ENCODE measurements at places on chromosomes 16 and 17.

DNA sequence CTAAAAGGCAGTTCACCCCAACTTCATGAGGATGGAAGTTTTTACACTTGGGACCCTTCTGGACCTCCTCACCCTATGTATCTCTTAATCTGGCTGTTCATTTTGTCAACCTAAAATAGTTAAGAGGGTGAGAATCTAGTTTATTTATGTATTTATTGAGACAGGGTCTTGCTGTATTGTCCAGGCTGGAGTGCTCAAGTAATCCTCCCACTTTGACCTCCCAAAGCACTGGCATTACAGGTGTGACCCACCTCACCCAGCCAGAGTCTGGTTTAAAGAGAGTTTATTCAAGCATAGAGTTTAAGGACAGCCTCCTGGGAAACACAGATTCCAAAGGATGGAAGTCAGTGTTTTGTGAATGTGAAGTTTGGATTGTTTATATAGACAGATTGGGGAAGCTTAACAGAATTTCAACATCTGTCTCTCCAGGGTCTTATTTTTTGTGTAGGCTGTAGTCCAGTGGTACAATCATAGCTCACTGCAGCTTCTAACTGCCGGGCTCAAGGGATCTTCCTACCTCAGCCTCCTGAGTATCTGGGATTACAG is 8.0 kb upstream of the APPBP2 start:
- no peak for DNase-seq

DNA sequence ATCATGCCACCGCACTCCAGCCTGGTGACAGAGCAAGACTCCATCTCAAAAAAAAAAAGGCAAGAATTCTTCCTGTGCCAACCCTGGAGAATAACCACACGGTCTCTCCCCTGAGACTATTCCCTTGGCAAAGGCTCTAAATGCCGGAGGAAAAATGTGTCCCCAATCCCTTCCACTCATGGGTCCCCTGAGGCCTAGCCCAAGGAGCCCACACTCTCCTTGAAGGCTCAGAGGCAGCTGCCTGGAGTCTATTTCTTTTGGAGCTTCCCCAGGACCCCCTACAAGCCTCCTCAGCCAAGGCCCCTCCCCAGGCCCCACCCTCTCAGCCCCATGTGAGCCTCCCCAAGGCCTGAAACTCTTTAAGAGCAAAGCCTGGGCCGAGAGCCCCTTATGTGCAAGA is 16.6 kb downstream of the CEP131 start:
- no peak for DNase-seq

DNA sequence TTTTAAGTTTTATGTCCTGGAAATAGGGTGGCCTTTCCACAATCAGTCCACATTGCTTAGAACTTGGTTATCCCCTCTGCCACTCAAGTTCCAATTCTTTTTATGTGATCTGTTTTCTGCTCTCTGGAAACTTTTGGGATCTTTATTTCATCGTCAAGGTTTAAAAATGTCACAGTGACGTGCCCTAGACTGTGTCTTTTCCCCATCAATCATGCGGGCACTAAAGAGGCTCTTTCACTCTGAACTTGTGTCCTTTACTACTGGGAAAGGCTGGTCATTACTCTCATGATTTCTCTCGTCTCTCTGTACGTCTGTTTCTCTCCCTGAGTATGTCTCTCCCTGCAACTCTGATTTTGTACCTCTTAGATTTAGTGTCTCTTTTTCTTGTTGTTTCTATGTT is 189.8 kb upstream of the AXIN2 start:
- no peak for DNase-seq

- no peak for DNase-seq
Observed at GRCh38 chr17:62967205-62967529, 1.1 kb downstream of the TANC2 start.

GRCh38 chr16:62974424-62974823 is 938.2 kb upstream of the CDH8 start:
- no peak for DNase-seq

GRCh38 chr16:8251298-8251697 is 339.0 kb downstream of the TMEM114 start:
- DNase-seq, result no peak

- peak; percentile 67 for DNase-seq
Observed at GRCh38 chr17:16987830-16988601, 16.1 kb upstream of the TNFRSF13B start.

DNA sequence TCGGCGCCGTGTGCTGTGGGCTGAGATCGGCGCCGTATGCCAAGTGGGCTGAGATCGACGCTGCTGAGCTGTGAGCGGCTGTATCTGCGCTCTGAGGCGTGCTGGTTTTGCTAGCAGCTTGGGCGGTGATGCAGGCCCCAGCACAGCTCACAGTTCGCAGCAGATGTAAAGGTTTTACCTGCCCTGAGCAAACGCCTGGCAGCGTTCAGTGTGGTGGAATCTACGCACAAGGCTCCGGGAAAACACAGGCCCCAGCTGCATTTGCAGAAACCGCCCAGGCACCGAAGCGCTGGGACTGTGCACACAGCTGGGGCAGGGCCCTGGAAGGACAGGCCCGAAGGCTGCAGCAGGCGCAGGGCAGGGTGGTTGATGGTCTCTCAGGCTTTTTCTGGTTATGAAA is 8.0 kb upstream of the ZNF469 start:
- no peak for DNase-seq

DNA sequence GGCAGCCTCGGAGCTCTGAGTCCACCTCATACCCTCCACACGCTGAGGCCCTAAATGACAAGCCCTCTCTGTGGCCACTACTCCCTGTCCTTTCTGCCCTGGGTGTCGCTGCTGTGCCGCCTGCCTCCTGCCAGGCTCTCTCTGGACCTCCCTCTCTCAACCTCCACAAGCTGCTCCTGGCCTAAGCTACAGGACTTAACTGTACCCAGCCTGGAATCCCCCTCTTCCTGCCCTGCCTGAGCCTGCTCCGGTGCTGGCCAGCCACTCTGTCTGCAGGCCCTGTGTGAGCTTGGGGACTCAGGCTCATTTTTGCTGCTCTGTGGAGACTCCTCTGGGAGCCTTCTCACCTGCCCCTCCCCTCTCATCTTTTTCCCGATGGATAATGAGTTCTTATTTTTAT is 21.5 kb downstream of the IFT140 start:
- DNase-seq, result no peak

- DNase-seq, result no peak
Observed at GRCh38 chr16:75096656-75097055, 19.9 kb downstream of the LDHD start.

DNA sequence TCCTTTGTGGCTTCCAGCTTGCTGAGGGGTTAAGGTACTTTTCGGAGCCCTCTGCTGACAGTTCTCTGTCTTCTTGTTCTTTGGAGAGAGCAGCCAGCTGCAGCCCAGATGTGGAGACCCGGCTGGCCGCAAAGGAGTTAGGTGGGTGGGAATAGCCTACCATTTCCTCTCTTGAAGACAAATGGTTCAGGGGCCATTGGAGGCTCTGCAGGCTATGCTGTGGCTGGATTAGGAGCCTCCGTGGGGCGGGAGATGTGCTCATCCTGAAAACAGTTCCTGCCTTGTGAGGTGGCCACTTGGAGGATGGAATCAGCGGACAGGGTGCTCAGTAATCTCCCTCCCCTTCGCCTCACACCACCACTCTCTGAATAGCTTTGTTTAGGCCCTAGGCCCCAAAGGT is 30.3 kb downstream of the MEOX1 start:
- DNase-seq, result no peak

DNA sequence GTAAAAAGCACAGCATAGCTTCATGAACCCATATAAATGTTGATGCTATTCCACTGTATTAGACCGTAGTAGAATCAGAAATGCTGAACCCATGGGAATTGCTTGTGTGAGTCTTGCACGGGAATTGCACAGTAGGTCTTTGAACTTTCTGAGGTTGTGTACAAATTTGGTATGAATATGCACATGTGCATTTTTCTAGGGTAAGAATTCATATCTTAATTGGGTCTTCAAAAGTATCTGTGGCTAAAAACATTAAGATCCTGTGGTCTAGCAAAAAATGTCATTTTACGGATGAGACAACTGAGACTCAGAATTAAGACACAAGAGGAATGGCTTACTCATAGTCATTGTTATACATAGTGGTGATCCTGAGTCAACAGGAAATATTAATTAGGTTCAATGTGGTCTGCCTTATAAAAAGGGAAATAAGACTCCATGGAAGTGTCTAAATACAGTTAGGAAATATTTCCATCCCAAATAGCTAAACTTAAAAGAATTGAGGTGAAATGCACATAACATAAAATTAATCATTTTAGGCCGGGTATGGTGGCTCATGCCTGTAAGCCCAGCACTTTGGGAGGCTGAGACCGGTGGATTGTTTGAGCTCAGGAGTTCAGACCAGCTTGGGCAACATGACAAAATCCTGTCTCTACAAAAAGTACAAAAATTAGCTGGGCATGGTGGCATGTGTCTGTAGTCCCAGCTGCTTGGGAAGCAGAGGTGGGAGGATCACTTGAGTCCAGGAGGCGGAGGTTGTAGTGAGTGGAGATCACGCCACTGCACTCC is 22.8 kb downstream of the TAOK1 start:
- no peak for DNase-seq

DNA sequence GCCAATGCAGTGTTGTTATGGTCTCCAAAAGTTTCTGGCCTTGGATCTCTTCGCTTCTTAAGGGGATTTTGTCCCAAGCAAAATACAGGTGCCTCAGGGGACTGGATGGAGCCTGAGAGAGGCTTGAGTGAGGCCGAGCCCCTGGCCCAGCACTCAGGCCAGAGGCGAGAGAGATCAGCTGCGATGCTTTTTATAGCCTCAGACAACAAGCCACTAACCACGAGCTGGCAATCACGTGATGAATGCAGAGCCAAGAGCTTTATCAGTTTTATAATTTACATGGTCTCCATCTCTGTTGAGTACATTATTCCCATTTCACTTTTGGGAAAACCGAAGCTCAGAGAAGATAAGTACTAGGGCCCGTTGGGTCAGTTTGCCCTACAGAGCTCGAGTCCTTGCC is 360.0 kb upstream of the CDH5 start:
- no peak for DNase-seq
